ENCODE measurements at places on chromosomes 16 and 17. TPM values are rescaled to one million over a fixed set of nuclear protein-coding genes. Genes with fewer than 3 reads are reported as not detected.

GRCh38 chr16:23827057-23827456, 8.7 kb upstream of the PRKCB start:
- no peaks in the 10 kb centered on the region for H3K36me3 ChIP-seq
- DNase-seq, result no peak
- H3K27me3 ChIP-seq, result no peaks in the 10 kb centered on the region
- no peak overlapping the region for H3K27ac ChIP-seq

- H3K36me3 ChIP-seq, result no peaks in the 10 kb centered on the region
- H3K27me3 ChIP-seq, result no peaks in the 10 kb centered on the region
- DNase-seq, result no peak
- H3K27ac ChIP-seq, result no peak overlapping the region
Observed at GRCh38 chr16:80389338-80389737, 151.5 kb upstream of the DYNLRB2 start.

DNA sequence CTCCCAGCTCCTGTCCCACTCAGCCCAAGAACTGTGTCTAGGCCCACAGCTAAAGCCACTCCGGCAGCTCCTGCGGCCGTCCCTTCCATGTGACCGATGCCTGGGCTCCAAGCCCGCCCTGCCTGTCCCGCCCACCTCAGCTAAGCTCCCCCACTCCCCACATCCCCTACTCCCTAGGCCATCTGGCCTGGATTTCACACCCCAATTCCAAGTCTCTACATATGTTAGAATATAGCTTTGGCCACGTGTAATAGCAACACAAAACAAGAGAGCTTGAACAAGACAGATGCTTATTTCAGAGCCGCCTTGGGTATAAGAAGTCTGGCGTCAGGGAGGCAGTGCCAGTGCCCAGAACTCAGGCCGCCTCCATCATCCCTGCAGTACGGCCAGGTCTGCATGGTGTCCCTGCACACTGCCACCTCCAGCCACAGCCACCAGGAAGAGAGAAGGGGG, 30.0 kb upstream of the USP22 start:
- H3K27ac ChIP-seq, result no peak overlapping the region
- no peaks in the 10 kb centered on the region for H3K27me3 ChIP-seq
- H3K36me3 ChIP-seq, result no peaks in the 10 kb centered on the region
- H3K4me3 ChIP-seq, result no peak overlapping the region
- no peaks in the 10 kb centered on the region for H3K4me1 ChIP-seq

DNA sequence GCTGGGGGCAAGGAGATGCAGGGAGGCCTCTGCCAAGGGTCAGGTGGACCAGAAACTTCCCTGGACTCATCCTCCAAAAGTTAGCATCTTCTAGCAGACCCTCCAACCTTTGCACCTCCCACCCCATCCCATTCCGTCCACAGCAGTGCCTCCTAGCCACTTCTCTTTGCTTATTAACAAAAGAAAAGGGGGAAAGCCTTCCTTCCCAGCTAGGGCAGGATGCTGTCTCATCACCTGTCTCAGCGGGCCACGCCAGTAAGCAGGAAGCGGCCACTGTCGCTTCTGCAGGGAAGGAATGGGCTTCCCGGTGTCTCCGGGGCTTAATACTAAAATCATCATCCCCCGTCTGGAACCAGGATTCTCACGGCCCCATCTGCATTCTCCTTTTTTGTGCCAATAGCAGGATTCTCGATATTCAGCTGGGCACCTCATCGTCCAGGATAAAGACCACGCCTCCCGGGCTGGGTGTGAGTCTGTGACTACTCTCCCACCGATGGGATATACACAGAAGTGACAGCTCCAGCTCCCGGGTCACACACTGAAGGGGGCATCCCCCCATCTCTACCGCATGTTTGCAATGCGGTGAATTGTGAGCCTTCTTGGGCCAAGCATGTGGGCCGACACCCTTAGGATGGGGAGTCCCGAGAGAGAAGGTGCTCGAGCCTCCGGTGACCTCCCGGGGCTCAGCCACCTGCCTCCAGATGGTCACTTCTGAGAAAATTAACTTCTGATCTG, 15.5 kb upstream of the RBFOX3 start:
- no peaks in the 10 kb centered on the region for H3K27me3 ChIP-seq
- no peaks in the 10 kb centered on the region for H3K36me3 ChIP-seq
- H3K4me1 ChIP-seq, result no peaks in the 10 kb centered on the region
- no peak overlapping the region for H3K4me3 ChIP-seq
- DNase-seq, result peak; percentile 57

SLC35G6 gene
- not detected for total RNA-seq

CACNG1 gene
- total RNA-seq, result not detected

Data from aorta (tissue), 5 donors.